Activated CD4-positive, alpha-beta T cell treated with anti-CD3 and anti-CD28 coated beads for 36 hours (primary cell): ENCODE measurements at places on chromosomes 11 and 22.
A peak's percentile ranks its signal among the peaks of the same experiment; 100 is the strongest.

DNA sequence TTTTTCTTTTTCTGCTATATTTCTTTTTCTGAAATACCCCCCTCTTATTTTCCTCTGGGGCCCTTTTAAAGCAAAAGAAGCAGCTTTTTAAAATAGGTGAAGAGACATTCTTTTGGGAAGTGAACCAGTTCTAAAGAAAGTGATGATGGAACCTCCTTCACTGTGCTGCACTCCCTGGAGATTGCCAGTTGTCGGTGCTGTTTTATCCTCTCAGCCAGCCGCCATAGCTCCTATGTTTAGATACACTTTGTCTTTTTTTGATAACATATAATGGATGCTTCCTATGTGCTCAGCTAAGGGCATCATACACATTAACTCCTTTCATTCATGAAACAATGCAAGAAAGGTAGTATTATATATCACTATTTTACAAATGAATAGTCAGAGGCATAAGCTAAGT, 14.0 kb downstream of the CFAP300 start:
- H3K27me3 ChIP-seq: peaks cover 9% of the 10 kb centered on the region
- H3K27ac ChIP-seq: no peak overlapping the region
- no peaks in the 10 kb centered on the region for H3K36me3 ChIP-seq
- DNase-seq: no peak
- H3K4me1 ChIP-seq: no peaks in the 10 kb centered on the region

GRCh38 chr11:69825037-69825834, 6.0 kb upstream of the FGF3 start:
- H3K4me1 ChIP-seq: no peaks in the 10 kb centered on the region
- no peak overlapping the region for H3K4me3 ChIP-seq
- H3K27ac ChIP-seq: no peak overlapping the region
- H3K27me3 ChIP-seq: peaks cover 15% of the 10 kb centered on the region
- no peaks in the 10 kb centered on the region for H3K36me3 ChIP-seq
- DNase-seq: no peak

- H3K27me3 ChIP-seq: no peaks in the 10 kb centered on the region
- no peaks in the 10 kb centered on the region for H3K36me3 ChIP-seq
- H3K4me3 ChIP-seq: no peak overlapping the region
Measured at GRCh38 chr22:35192129-35192918, 65.0 kb upstream of the HMGXB4 start.

DNA sequence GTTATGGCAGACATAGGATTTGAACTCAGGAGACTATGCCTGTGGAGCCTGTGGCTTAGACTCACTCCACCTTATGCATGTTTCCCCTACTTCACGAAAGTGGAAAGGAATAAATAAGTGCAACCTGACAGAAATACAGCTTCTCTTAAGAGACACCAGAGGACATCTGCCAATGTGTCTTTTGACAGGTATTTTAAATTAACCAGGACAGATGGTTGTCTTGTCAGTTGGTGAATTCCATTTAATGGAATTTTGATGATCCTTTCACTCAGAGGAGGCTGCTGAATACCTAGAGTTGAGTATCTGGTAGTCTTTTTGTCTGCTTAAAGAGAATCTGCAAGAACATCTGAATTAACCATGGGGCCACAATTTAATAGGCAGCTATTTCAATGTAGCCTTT, 46.1 kb downstream of the NELL1 start:
- H3K36me3 ChIP-seq: no peaks in the 10 kb centered on the region
- no peaks in the 10 kb centered on the region for H3K27me3 ChIP-seq
- H3K4me1 ChIP-seq: no peaks in the 10 kb centered on the region
- no peak for DNase-seq
- no peak overlapping the region for H3K4me3 ChIP-seq
- H3K27ac ChIP-seq: no peak overlapping the region

DNA sequence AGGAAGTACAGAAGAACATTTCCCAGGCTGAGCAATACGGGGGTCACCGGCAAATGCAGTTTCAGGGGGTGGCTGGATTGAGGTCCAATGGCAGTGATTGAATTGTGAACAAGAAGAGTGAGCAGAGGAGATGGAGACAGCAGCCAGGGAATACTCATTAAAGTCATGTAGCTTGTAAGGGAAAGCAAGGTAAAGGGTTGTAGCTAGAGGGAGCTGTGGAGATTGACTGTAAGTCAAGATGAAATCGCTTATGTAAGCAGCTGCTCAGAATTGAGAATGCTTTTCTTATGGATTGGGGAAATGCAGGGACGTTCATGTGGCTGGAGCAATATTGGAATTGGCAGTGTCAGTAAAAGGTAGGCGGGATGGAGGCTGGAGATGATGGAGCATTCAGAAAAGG, 111.4 kb upstream of the TBCEL start:
- no peak overlapping the region for H3K4me3 ChIP-seq
- peaks cover 18% of the 10 kb centered on the region for H3K27me3 ChIP-seq
- no peak for DNase-seq
- no peak overlapping the region for H3K27ac ChIP-seq

- no peak overlapping the region for H3K4me3 ChIP-seq
- H3K4me1 ChIP-seq: peaks cover 4% of the 10 kb centered on the region
- peaks cover 5% of the 10 kb centered on the region for H3K27me3 ChIP-seq
- H3K36me3 ChIP-seq: no peaks in the 10 kb centered on the region
- no peak for DNase-seq
Measured at GRCh38 chr11:17571431-17572358, 24.6 kb downstream of the OTOG start.

GRCh38 chr11:10091314-10092045, 202.5 kb downstream of the SBF2 start:
- no peak overlapping the region for H3K4me3 ChIP-seq
- H3K27me3 ChIP-seq: no peaks in the 10 kb centered on the region
- no peaks in the 10 kb centered on the region for H3K36me3 ChIP-seq
- H3K4me1 ChIP-seq: peaks cover 12% of the 10 kb centered on the region
- DNase-seq: no peak
- H3K27ac ChIP-seq: no peak overlapping the region

DNA sequence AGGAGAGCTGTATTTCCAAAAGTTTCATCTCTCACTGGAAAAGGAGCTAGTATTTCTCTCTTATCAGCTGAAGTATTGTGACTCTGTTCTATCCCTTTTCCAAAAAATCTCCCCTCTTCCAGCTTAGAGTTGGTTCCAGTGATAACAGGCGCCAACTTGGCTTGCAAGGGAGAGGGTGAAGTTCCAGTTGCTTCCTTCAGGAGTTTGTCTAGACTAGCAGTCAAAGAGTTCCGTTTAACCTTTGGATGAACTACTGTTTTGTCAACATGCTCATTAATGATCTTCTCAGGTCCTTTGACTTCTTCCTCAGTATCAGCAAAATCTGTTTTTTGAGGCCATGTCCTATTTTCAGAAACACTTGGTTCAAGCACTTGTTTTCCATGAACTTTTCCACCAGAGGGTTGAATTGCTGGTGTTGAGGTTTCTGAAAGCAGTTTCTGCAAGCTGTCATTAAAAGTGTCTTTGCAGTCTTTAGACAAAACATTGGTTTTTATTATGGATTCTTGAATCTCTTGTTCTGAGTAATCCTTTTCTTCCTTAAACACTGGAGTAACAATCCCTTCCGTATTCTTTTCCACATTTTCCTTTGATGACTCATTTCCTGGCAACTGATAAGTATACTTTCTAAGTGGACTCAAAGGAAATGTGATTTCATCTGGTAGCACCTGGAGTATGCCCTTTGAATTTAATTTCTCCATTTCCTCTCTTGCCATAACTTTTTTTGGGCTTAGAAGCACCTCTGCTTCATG, 39.7 kb upstream of the CCDC89 start:
- peaks cover 2% of the 10 kb centered on the region for H3K27me3 ChIP-seq
- H3K4me3 ChIP-seq: no peak overlapping the region
- H3K4me1 ChIP-seq: no peaks in the 10 kb centered on the region
- H3K27ac ChIP-seq: no peak overlapping the region

GRCh38 chr11:95102733-95103132, 13.1 kb downstream of the ENDOD1 start:
- no peak for DNase-seq
- H3K27me3 ChIP-seq: no peaks in the 10 kb centered on the region
- no peaks in the 10 kb centered on the region for H3K36me3 ChIP-seq
- H3K4me1 ChIP-seq: peaks cover 5% of the 10 kb centered on the region

DNA sequence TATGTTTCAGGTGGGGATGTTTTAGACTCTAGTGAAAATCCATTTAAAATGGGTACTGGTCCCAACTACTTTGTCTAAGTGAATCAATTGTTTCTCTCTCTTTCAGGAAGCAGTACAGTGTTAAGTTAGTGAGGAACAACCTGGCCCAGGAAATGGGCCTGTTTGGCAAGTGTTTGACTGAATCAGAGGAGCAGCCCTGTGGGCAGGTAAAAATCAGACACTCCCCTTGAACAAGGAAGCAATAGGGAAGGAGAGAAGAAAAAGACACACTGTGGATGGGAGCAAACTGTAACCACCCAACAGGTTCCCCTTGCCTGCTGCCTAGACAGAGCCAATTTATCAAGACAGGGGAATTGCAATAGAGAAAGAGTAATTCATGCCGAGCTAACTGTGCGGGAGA, 245.7 kb downstream of the C11orf87 start:
- no peak overlapping the region for H3K4me3 ChIP-seq
- no peaks in the 10 kb centered on the region for H3K4me1 ChIP-seq
- no peak for DNase-seq

DNA sequence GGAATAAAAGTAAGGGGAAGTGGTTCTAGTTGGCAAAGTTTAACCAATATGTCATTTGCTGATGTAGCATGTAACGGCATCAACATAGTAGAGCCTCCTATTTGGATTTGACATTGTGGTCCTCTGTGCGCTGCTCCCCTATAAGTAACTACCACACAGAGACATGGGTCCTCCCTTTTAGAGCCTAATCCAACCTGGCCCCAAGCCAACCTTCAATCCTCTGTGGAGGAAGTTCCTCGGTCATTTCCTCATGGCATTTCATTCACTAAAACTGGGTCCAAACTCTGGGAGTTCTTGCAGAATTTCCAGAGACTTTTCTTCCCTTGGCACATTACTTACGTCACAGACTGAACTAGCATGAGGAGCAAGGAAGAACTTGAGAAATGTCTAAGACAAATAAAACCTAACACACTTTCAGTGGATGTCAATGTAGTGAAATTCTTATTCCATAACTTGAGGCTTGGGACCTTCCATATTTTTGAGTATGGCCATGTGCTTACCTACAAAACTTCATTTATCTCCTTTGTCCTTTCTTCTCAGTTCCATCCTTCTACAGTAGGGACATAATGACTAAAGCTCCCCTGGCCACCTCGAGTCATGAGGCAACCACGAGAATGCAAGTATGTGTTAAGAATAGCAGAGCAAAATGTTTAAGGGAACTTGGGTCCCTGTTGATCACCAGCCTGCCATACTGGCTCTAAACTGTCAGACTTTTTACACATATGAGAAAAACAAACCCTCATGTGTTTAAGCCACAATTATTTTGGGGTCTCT, 34.7 kb downstream of the MMP20 start:
- H3K27ac ChIP-seq: no peak overlapping the region
- peak; percentile 28 for DNase-seq
- H3K4me1 ChIP-seq: peaks cover 20% of the 10 kb centered on the region
- H3K27me3 ChIP-seq: no peaks in the 10 kb centered on the region

DNA sequence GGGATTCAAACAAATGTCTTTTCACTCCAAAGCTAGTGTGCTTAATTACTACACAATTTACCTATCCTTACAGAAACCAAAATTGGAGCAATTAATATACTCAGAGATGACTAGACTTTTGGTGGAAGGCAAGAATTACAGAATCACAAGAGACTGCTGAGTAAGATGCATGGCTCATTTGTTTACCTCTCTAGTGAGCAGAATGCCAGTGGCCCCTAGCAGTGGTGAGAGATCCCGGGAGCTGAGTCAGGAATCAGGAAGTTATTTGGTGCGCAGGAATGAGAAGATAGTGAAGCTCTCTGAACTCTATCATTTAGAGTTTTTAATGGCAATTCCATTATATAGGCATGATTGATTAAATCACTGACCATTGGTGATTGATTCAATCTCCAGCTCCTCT, 188.9 kb upstream of the SESN3 start:
- no peak overlapping the region for H3K4me3 ChIP-seq
- H3K36me3 ChIP-seq: no peaks in the 10 kb centered on the region
- no peak overlapping the region for H3K27ac ChIP-seq
- no peaks in the 10 kb centered on the region for H3K4me1 ChIP-seq

- H3K36me3 ChIP-seq: peaks cover 3% of the 10 kb centered on the region
- H3K4me3 ChIP-seq: no peak overlapping the region
- no peak overlapping the region for H3K27ac ChIP-seq
- no peaks in the 10 kb centered on the region for H3K4me1 ChIP-seq
- no peaks in the 10 kb centered on the region for H3K27me3 ChIP-seq
- DNase-seq: no peak
Measured at GRCh38 chr22:25697181-25697664, 44.8 kb upstream of the MYO18B start.

- no peaks in the 10 kb centered on the region for H3K27me3 ChIP-seq
- peak overlapping the region; percentile 86 for H3K4me3 ChIP-seq
- peaks cover 11% of the 10 kb centered on the region for H3K36me3 ChIP-seq
- H3K4me1 ChIP-seq: peaks cover 91% of the 10 kb centered on the region
Measured at GRCh38 chr11:118916842-118917388, 8.8 kb downstream of the BCL9L start.

- peaks cover 62% of the 10 kb centered on the region for H3K36me3 ChIP-seq
- H3K4me1 ChIP-seq: peaks cover 64% of the 10 kb centered on the region
- no peak for DNase-seq
- H3K27me3 ChIP-seq: no peaks in the 10 kb centered on the region
- peak overlapping the region; percentile 98 for H3K4me3 ChIP-seq
- H3K27ac ChIP-seq: peak overlapping the region; percentile 95
Measured at GRCh38 chr11:66071381-66071801, 1.3 kb downstream of the PACS1 start.

- H3K36me3 ChIP-seq: peaks cover 52% of the 10 kb centered on the region
- H3K27me3 ChIP-seq: no peaks in the 10 kb centered on the region
- H3K27ac ChIP-seq: peak overlapping the region; percentile 97
- H3K4me3 ChIP-seq: peak overlapping the region; percentile 38
- peaks cover 94% of the 10 kb centered on the region for H3K4me1 ChIP-seq
- peak; percentile 85 for DNase-seq
Measured at GRCh38 chr11:118002541-118003423, 16.6 kb downstream of the IL10RA start.

GRCh38 chr11:126898802-126899201, 101.8 kb downstream of the KIRREL3 start:
- H3K4me1 ChIP-seq: peaks cover 3% of the 10 kb centered on the region
- peaks cover 5% of the 10 kb centered on the region for H3K27me3 ChIP-seq
- DNase-seq: no peak
- H3K27ac ChIP-seq: no peak overlapping the region

DNA sequence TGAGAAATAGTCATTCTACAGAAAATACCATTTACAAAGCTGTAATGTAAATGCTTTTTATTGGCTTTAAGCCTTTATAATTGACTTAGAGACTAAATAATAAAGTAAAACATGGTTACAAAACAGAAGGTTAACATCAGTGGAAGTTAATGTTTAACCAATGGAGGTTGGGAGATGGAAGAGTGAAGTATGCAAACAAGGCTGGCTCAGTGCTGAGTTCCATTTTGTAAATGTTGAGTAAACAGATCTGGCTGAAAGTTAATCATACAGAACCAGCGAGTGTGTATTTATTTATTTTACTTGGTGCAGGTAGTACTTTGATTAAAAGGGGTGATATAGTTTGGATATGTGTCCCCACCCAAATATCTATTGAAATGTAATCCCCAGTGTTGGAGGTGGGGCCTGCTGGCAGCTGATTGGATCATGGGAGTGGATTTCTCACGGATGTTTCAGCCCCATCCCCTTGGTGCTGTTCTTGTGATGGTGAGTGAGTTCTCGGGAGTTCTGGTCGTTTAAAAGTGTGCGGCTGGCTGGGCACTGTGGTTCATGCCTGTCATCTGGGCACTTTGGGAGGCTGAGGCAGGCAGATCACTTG, 827.4 kb downstream of the OPCML start:
- DNase-seq: no peak
- no peaks in the 10 kb centered on the region for H3K27me3 ChIP-seq
- peaks cover 3% of the 10 kb centered on the region for H3K36me3 ChIP-seq
- no peak overlapping the region for H3K27ac ChIP-seq

GRCh38 chr22:43636086-43636485, 176.0 kb downstream of the EFCAB6 start:
- H3K27ac ChIP-seq: no peak overlapping the region
- no peak overlapping the region for H3K4me3 ChIP-seq
- H3K4me1 ChIP-seq: no peaks in the 10 kb centered on the region
- H3K36me3 ChIP-seq: peaks cover 3% of the 10 kb centered on the region
